Stimulated activated CD8-positive, alpha-beta memory T cell treated with anti-CD3 and anti-CD28 coated beads, Interleukin-4, amount 100 ng/mL, for 48 hours (primary cell): ENCODE measurements at places on chromosomes 7 and 10.

- peak; percentile 43 for DNase-seq
These were observed 16.2 kb upstream of the DLD start for GRCh38 chr7:107874605-107875446.

GRCh38 chr10:51961401-51961800 lies 262.0 kb upstream of the CSTF2T start:
- no peak for DNase-seq

- no peak for DNase-seq
These were observed 38.9 kb upstream of the UBN2 start for GRCh38 chr7:139192014-139192706.

GRCh38 chr7:46745707-46746090 lies 824.6 kb upstream of the IGFBP3 start:
- no peak for DNase-seq

GRCh38 chr7:101626069-101626671 lies 2.9 kb downstream of the MYL10 start:
- no peak for DNase-seq

DNA sequence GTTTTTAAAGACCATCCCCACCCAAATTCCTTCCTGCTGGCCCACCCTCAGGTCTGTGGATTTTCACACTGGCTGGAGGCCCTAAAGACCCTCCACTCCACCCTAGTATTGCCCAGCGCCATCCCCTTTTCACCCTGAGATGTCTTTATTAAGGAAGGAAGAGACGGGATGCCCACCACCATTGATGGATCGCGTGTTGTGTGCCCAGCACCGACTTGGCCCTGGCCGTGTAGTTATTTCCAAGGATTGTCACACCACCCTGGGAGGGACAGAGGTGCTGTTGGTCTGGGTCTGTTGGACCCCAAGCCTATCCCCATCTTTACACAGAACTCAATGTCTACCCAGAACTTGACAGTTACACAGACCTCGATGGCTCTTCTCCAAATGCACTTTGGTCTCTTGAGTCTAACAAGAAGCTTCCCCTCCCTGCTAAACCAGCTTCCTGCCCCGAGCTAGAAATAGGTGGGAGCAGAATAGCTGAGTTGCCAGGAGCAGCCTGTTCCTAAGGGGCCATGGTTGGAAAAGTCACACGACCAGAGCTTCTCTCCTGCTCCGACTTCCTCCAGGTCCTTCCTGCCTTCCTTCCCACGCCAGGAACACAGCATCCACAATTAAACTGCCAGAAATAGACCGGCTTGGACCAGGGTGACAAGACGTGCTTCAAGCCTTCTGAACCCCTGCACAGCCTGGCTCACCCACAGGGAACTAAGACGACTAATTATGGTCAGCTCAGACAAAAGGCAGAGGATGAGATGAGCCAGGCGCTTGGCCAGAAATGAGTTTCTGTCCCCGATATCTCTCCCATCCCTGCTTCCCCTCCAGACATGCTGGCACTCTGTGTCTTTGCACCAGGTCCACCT lies 139.5 kb upstream of the CHST15 start:
- DNase-seq = no peak

GRCh38 chr7:98470485-98471240 lies 69.8 kb upstream of the BAIAP2L1 start:
- DNase-seq = peak; percentile 60

GRCh38 chr10:14954934-14955333 lies 1.0 kb upstream of the DCLRE1C start:
- no peak for DNase-seq

- DNase-seq = no peak
These were observed 88.8 kb downstream of the OAT start for GRCh38 chr10:124329941-124330340.

- no peak for DNase-seq
These were observed 31.9 kb upstream of the SAMD8 start for GRCh38 chr10:75079436-75080083.

DNA sequence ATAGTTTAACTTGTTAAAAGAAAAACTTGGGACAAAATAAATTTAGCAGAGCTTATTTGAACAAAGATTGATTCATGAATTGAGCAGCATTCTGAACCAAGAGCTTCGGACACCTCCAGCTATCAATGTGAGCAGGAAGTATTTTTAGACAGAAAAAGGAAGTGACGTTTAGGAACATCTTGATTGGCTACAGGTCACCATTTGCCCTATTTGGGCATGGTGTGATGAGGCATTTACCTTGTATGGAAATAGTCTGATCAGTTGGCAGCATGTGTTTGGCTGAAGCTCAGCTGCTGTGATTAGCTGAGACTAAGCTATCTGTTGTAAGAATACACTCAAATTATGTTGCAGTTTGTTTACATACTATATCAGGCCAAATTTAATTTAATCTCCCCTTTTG lies 185.1 kb downstream of the ATRNL1 start:
- DNase-seq = no peak

DNA sequence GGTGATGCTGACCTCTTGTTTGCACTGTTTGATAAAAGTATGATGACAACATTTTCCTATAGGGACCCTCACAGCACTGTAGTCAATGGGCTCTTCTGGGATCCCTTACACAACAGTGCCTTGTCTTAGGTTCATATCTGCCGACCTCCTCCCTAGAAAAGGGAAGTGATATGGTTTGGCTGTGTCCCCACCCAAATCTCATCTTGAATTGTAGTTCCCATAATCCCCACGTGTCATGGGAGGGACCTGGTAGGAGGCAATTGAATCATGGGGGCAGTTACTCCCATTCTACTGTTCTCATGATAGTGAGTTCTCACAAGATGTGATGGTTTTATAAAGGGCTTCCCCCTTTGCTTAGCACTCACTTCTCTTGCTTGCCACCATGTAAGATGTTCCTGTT lies 23.1 kb downstream of the ZC3HAV1 start:
- peak; percentile 25 for DNase-seq

- no peak for DNase-seq
These were observed 279.7 kb downstream of the ADRA2A start for GRCh38 chr10:111356571-111356970.

DNA sequence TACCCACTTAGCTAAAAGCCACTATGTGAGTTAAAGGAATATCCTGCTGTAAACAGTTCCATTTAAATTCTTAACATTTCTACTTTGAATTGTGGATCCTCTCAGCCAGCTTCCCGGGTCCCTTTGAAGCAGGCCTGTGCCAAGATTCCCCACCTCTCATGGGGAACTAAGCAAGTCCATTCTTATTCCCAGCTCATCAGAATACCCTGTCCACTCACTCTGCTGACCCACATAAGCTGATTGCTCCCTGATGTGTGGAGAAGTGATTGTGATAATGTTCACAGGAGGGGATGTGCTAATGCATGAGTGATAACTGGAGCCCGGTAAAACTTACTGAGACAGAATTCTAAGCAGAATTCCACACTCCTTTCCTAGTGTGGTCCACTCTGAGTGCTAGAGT lies 709.7 kb downstream of the CNTNAP2 start:
- no peak for DNase-seq

GRCh38 chr10:90226517-90226916 lies 525.1 kb downstream of the KIF20B start:
- no peak for DNase-seq
